ENCODE measurements at places on chromosomes 7 and 10.

- DNase-seq, result no peak
Measured at GRCh38 chr7:157813741-157814661, 477.2 kb downstream of the DNAJB6 start.

- DNase-seq, result peak; percentile 25
Measured at GRCh38 chr10:43255634-43256431, 11.0 kb downstream of the RASGEF1A start.

DNA sequence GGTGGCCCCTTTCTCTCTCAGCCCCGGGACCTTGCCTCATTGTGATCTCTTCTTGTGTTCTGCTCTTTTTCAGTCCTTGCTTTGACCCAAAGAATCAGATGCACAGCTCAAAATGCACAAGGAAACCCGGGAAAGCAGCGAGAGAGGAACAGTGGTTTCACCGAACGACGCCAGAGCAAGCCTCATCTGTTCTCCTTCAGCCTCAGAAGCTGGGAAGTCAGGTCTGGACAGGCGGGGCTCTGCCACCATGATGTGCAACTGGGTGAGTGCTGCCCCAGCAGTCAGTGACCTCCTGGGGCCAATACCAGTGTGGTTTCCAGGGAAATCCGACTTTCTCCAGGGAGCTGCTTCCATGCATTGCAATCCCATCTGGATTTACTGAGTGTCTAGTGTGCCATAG is 133.4 kb downstream of the PRKCQ start:
- DNase-seq, result no peak

DNA sequence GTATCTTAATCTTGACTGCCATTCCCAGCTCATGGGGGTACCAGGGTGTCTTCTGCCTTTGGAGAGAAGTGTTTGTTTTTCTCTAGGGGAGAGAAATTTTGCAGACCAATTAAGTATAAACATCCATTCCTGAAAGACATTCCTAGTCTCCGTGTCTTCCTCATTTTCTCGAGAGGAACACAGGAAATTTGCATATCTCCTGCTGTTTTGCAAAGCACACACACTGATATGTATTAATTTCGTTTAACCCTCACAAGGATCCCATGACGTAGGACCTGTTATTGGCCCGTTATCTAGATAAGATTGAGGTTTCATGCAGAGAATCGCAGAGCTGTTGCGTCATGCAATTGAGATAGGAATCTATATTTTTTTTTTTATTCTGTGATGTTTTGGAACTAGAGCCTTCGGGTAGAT is 944 bp downstream of the RHBDD2 start:
- peak; percentile 25 for DNase-seq

DNA sequence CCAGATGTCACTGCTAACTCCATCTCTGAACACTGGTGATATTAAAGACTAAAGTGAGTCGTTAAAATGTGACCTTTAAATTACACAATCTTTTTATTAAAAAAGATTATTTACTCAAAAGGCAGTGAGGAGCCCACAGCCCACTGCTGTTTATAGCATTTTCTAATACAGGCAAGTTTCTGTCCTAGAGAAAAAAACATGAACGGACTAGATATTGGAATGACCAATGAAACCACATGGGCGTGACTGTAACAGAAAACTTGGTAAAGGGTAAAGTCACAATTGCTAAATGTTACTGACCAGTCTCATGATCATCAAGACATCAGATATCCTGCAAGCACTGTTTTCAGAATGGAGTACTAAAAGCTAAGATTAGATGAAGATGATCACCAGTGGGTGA is 78.7 kb downstream of the FEZF1 start:
- no peak for DNase-seq

GRCh38 chr7:79502151-79502550 is 48.7 kb upstream of the MAGI2 start:
- DNase-seq, result no peak

DNA sequence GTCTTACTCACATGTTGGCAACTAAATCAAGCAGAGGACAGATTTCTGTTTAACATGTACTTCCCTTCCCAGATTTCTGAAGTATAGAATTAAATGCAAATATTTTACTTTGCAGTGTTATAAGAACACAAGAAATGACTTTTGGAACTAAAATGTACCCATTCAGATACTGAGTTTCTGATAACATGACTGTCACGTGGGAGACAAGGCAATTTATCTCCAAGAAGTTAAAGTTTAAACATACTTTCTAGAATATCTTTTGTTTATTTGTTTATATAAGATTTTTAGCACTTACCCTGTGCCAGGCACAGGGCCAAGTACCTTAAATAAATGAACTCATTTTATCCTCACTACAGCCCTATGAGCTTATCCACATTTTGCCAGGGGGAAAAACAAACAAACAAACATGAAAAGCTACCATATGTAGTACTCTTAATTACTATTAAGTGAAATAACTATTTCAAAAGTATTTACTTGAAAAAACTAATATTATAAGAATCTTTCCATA is 807.1 kb upstream of the KCND2 start:
- no peak for DNase-seq

DNA sequence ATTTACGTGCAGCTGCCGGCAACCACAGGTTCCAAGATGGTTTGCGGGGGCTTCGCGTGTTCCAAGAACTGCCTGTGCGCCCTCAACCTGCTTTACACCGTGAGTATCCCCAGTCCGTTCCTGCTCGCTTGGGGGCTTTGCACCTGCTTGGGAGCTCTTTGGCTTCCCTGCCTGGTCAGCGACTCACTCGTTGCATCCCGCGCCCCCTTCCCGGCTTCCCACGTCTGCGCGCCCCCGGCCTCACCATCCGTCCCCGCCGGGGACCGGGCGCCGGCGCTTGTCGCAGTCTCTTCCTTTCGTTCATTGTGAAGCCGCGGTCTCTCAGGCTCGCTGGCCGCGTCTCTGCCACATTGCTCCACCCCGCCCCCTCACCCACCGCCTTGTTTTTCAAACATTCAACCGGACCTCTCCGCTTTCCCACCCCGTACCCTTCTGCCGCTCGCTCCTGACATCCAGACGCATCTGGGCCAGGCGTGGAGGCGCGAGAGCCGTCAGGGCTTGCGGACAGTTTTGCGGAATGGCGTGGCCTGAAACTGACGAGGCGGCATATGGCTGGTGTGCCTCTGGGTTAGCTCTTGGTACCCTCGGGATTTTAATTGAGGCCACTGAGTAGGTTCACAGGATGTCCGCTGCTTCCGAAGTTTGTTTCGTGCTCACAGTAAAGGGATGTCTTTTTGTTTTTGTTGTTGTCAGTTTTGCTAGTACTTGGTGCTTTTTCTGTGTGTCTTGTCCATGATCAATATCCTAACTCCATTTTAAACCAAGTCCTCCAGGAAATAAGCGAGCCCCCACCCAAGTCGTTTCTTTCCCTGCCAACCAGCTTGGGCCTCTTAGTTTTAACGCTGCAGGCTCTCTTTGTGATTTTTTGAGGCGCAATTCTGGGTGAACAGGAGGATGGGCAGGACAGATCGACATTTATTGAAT is 639 bp downstream of the TSPAN13 start:
- peak; percentile 54 for DNase-seq

GRCh38 chr7:91041141-91041540 is 223.1 kb upstream of the FZD1 start:
- no peak for DNase-seq

GRCh38 chr10:48363617-48364355 is 57.3 kb downstream of the MAPK8 start:
- peak; percentile 52 for DNase-seq

DNA sequence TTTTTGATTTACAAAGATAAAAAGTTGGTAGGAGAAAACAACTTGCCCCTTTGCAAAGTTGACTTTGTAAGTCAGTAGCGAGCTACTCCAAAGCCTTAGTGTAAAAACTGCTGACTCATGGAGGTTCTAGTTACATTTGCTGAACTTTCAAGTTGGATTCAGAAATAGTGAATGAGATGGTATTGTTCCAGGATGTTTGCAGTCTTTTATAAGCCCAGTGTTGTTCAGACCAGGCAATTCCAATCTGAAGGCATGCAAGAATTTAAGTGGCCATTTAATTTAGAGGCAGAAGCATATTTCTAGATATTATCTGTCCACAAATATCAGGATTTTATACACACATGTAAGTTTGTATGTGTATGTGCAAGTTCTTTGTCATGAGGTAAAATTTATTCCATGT is 21.6 kb downstream of the TES start:
- DNase-seq, result no peak

DNA sequence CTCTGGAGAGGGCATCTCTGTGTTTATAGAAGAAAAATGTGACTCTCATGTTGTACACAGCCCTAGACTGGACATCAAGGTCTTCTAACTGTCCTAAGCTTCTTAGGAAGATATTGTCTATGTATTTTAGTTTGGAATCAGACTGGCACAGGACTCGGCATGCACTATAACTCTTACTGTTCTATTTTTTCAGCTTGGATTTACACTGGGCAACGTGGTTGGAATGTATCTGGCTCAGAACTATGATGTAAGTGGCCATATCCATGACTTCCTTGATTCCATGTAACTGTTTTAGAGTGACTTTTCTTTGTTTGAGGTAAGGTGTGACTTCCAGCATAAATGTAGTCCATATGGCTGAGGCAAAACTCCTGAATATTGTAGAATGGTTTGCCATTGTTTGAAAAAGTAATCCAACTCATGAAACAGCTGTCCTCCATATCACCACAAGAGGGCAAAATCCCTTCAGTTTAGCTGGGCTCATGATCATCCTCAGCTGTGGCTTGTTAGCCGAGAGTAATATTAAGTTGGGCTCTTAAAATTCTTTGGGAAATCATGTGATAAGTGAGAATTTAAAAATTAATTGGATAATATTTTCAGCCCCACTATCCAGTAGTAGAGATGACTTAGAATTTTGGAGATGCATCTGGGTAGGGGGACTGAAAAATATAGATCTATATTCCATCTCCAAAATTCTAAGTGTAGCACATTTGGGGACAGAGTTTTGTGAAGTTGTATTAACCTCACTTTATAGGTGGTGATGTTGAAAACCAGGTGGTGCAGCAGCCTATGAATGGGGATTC is 10.4 kb downstream of the STMP1 start:
- DNase-seq, result peak; percentile 63

DNA sequence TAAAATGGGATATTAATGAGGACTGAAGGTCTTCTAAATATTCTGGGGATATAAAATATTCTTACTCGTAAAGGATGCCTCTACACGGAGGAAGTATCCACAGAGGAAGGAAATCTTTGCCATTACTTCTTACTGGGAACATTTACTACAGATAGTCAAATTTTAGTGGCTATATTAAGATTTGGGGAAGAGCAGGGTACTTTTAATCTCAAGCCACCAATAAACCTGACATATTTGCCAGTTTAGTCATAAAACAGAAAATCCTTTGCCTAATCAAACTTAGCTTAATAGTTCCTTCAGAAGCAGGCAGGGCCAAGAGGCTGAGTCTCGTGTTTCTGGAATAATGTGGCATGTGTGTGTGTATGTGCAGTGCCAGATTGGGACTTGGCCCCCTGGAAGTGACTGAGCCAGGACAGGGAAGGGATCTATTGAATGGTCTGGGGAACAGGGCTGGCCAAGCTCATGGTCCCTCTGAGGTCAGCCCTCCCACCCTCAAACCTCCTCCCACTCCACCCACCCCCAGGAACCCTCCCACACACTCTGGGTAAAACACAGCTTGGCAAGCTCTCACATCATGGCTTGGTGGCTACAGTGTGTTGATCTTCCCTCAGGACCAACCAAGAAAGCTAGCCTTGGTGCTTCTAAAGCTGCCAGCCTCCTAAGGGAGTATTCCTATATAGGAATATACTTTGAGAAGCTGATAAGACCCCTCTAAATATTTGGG is 1.6 kb upstream of the PIK3CG start:
- DNase-seq, result no peak

GRCh38 chr10:12534824-12535223 is 185.5 kb downstream of the CAMK1D start:
- DNase-seq, result peak; percentile 52

GRCh38 chr7:27141923-27142579 is 1.4 kb downstream of the HOXA5 start:
- peak; percentile 78 for DNase-seq

DNA sequence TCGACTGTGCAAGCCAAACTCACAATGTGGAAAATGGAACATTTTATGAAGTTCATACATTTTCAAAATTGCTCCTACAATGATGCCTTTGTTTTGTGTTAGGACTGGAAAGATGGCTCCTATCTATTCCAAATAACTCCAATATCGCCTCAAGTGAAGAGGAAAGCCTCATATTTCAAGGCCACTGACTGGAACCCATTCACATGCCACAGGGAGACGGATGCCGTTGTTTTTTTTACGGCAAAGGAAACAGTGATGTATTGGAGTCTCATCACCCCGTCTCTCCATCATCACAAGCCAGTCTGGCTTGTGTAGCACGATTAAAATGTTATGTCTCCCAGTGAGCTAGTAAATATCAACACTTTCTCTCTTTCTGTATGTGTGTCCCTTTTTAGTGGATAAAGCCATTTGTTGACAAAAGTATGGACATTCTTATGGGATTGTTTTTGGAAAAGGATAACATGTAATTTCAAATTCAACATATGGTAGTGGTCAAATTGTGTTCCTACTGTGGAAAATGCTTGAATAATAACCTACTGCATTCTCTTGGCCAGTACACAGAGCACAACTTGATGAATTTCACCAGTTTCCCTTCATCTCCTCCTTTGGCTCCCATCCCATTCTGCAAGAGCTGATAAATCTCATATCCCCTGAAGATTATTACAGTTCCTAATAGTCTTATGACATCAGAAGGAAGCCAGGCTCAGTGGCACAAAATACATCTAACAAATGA is 109.5 kb upstream of the PITRM1 start:
- no peak for DNase-seq

DNA sequence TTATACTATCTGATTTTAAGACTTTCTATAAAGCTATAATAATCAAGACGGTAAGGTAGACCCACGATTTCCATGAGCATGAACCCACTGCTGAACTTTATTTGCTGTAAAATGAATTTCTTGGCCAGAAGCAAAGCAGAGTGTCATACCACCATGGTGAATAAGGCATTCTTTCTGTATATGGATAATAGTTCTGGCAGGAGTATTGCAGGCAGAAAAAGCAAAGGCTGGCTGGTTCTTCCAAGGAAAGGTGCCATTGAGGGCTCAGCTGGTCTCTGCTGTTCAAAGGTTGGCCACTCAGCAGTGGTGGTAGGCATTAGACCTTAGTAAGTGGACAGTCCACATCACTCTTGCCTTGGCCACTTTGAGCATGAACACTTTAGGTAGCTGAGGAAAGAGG is 104.1 kb upstream of the KCNMA1 start:
- no peak for DNase-seq

GRCh38 chr7:102992938-102993717 is 80.3 kb downstream of the LRRC17 start:
- peak; percentile 95 for DNase-seq

- no peak for DNase-seq
Measured at GRCh38 chr7:91396-92175, 100.8 kb upstream of the FAM20C start.

GRCh38 chr7:69661342-69661741 is 63.1 kb downstream of the AUTS2 start:
- no peak for DNase-seq

- no peak for DNase-seq
Measured at GRCh38 chr10:81873231-81873931, 1.6 kb upstream of the NRG3 start.

GRCh38 chr10:106557951-106558733 is 606.4 kb downstream of the SORCS1 start:
- no peak for DNase-seq

GRCh38 chr7:102917436-102918353 is 4.9 kb downstream of the LRRC17 start:
- no peak for DNase-seq

- DNase-seq, result peak; percentile 42
Measured at GRCh38 chr7:150339409-150339809, 2.0 kb downstream of the RARRES2 start.

- DNase-seq, result peak; percentile 93
Measured at GRCh38 chr7:74083117-74083876, at the start of gene LIMK1. TSS of gene LIMK1 (plus strand) at chr7:74083804. CDS start at chr7:74083991, 187 bp downstream.

GRCh38 chr10:5832946-5833345 is 19.7 kb upstream of the GDI2 start:
- no peak for DNase-seq

GRCh38 chr7:132560825-132561529 is 15.3 kb downstream of the PLXNA4 start:
- no peak for DNase-seq
